ENCODE measurements at places on chromosomes 7 and 10.

DNA sequence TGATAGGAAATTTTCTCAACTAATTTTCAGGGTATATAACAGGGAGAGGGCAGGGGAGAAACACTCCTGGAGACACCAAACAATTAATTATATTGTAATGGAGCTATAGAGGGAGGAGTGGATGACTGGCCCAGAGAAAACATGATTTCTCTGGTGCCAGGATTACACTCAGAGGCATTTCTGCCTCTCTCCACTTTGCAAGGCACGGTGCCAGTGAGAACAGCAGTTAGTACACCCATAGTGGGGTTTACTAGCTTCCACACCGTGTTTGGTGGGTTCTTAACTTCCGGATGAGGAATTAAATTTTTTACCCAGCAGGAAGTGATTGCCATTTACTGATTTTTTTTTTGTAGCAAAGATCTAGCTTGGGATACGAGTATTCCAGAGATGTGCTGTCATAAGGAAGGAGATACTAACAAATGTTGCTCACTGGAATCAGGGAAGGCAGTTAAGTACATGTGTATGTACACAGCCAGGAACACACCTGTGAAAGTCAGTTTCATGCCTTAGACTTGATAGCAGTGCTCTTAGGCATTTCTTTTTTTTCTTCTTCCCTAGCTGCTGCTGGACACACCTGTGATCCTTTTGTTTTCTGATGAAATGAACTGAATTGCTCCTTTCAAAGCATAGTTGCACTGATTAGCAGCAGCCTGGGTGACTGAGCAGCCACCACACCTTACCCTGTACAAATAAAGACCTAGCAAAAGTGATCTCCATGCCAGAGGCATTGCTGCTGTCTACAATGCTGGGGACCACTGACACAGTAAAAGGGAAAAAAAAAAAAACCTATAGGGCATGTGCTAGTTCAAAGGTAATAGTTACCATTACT lies 58.1 kb downstream of the POLL start:
- no peak for DNase-seq

DNA sequence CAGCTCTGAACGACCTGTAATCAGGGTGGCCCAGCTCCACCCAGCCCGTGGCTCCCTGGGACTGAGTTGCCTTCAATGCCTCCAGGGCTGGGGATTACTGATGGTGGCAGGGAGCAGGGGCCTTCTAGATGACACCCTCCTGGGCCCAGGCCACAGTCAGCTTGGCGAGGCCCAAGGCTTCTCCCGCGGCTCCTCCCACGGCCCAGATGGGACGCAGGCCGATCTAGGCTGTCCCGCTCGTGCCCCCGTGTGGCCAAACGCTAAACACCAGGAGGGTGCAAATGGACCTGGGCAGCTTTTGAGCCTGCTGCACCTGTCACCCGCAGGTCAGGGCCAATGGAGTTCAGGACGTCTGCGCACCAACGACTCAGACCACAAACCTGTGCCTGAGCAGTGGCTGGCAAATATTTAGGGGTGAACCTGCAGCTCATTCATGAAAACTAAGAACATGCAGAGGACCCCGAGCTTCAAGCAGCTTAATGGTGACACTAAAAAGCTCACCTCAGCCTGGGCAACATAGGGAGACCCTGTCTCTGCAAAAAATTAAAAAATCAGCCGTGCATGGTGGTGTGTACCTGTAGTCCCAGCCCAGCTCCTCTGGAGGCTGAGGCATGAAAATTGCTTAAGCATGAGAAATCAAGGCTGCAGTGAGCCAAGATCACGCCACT lies 43.2 kb downstream of the ASB13 start:
- DNase-seq = peak; percentile 74

GRCh38 chr7:378041-378420 lies 88.1 kb downstream of the FOXL3 start:
- no peak for DNase-seq

GRCh38 chr10:127358337-127358736 lies 161.9 kb upstream of the INSYN2A start:
- no peak for DNase-seq

- no peak for DNase-seq
These were observed 130.5 kb upstream of the PFKP start for GRCh38 chr10:2936816-2937215.

DNA sequence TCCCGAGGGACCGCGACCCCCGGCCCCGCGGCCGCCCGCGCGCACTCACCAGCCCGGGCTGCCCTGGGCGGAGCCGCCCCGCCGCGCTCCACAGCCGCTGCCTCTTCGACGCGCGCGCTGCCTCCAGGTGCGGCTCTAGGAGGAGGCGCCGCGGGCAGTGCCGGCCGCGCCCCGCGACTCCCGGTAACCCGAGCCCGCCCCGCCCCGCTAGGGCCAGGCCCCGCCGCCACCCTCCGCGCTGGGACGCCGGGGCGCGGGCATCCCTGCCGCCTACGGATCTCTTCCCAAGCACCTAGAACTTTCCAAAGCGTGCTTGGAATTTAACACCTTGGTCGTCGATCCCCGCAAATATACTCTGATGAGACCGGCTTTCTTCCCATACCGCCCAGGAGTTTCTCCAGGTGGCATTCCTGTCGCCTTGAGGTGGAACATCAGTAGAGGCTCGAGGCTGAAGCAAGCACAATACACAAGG lies at the start of gene SLC26A5:
TSS of gene SLC26A5 (minus strand) at position 159 of the 472 bp plus-strand sequence. CDS start 24,693 bp downstream, outside the sequence.
- DNase-seq = peak; percentile 4

GRCh38 chr10:118595598-118596425 lies at the start of gene PRLHR:
TSS of gene PRLHR (minus strand) at chr10:118595648. CDS start at chr10:118595244, 404 bp downstream.
- DNase-seq = no peak

DNA sequence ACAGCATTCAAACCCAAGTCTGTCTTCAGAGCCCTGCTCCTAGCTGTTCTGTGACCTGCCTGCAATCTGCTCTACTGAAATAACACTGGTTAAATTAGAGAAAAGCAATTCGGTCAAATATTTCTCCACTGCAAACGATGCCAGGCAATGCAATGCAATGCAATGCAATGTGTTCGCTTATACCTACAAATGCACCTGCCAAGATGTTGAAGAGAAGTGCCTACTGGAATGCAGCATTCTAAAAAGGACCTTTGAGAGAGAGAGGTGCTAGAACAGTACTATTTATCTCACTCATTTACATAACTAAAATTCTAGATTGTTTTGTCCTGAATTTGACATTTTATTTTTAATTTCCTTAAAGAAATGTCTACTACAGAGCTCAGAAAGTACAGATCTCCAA lies 157.3 kb upstream of the CDK1 start:
- no peak for DNase-seq

DNA sequence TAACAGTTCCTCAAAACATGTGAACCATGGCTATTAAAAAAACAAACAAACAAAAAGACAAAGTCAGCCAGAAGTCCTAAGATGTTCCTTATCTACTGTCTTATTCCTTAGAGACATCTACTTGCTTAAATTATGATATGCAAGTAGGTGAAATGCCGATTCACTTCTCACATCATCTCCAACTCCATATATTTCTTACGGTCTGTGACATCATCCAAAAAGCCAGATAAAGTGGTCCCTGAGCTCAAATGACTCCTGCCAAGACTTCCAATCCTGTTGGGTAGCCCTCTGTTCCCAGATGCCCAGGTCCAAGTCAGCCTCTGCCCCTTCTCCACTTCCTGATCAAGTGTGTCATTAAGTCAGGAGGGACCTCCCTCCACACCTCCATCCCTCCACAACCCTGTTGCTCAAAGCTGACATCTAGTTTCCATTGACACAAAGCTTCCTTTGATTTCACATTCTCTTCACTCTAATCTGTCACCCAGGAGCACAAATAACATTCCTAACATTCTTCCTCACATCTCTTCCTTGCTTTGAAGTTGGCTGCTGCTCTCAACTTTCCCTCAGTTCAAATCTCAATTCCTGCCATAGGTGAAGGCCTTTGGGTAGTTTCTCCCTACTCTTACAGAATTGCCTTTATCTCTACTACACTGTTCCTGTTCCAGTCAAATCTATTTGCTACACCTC lies 56.1 kb upstream of the PDLIM1 start:
- DNase-seq = no peak

- DNase-seq = no peak
These were observed 132.4 kb downstream of the TSPAN12 start for GRCh38 chr7:120725376-120726039.

- DNase-seq = peak; percentile 7
These were observed 24.3 kb downstream of the TECTB start for GRCh38 chr10:112307358-112308124.

GRCh38 chr7:148253629-148254028 lies 336.9 kb upstream of the C7orf33 start:
- no peak for DNase-seq

DNA sequence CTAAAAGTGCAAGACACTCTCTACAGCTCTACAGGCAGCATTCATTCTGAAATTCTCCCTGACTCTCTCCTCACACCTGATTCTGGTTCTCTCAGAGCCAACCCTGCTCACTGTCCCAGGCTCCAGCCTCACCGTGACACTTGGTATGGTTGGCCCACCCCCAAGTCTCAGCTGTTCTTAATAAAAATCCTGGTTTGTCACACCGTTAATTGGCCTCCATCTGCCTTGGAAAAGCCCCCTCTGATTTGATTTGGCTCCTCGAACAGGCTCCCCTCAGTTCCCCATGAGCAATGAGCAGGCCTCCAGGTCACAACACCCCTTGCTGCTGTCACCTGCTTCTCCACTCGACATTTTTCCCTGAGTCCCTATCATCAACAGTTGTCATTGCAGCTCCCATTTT lies 507.3 kb upstream of the AUTS2 start:
- DNase-seq = no peak

DNA sequence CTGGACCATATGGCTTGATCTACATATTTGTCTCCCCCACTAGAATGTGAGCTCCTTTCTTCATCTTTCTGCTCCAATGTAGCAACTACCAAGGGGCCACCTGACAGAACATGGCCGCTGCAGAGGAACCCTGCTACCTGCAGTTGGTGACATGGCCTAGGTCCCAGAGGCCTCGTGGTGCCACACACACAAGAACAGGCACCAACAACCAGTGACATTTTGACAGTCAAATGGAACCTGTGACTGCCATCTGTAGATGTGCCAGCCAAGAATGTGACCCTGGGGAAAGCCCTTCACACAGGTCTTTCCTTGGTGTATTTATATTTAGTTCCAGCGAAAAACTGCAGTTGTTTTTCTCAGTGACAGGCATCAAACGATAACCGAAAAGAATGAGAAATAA lies 67.9 kb upstream of the ANKRD1 start:
- no peak for DNase-seq

DNA sequence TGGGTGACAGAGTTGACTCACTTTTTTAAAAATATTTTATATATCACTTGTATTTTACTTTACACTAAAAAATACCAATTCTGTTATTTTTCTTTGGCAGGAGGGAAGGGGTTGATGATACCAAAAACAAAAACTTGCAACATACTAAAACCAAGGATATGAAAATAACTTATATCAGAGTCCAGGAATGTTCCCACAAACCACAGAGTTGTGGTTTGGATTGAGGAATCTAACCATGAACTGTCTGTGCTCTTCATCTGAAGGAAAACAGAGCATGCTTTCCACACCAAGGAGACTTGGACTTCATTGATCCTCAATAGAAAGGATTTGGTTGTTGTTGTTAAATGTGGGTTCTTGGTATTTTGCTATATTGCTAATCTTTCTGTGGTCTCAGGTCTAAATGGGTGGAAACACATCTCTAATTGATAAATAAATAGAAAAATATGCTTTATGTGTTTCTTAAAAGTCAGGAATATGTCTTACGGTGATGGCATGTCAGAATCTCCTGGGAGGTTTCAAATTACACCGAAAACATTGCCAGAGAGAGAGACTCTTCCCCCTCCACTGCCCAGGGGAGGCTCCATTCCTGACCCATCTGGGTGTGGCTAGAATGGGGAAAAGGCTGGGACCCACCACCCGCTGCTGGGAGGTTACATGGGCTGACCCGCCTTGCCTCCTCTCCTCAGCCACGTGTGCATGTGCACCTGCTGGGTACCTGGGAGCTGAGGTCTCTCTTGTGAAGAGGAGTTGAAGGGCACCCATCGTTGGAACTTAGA lies 46.9 kb upstream of the STK17A start:
- DNase-seq = no peak

DNA sequence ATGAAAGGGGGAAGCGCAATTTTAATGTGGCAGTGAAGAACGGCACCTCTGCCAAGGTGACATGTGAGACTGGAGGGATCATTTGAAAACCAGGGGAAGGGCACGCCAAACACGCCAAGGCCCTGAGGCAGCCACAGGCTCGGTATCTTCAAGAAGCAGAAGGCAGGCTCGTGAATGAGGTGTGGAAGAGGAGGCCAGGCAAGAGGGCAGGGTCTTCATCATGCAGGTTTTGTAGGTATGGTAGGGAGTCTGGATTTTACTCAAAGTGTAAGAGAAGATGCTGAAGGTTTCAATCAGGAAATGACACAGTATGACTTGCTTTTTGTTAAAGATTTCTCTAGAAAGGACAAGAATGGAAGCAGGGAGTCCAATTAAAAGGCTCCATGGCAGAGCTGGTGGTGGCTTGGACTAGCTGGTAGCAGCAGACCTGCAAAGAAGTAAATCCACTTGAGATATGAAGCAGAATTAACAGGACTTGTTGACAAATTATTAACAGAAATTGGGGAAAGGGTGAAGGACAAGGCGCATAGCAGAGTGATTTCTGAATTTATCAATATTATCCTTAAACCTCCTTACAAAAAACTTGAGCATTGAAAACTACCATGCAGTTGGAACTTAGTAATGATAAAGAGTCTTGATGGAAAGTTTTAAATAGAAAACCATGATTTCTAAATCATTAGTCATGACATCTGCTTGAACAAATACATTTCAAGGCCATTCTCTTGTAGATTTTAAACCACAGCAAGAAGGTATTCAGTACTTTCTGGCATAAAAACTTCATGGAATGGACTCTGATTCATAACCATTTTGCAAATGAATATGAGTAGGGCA lies 70.4 kb downstream of the COA1 start:
- DNase-seq = peak; percentile 52

GRCh38 chr7:187227-187927 lies 5.0 kb upstream of the FAM20C start:
- no peak for DNase-seq

All from T-helper 2 cell treated with Interferon-gamma antibody and Interleukin-4, amounts not matched to agents 5 μg/mL and 100 μg/mL, for 36 hours (primary cell).